ENCODE measurements at places on chromosomes 5 and 9.

DNA sequence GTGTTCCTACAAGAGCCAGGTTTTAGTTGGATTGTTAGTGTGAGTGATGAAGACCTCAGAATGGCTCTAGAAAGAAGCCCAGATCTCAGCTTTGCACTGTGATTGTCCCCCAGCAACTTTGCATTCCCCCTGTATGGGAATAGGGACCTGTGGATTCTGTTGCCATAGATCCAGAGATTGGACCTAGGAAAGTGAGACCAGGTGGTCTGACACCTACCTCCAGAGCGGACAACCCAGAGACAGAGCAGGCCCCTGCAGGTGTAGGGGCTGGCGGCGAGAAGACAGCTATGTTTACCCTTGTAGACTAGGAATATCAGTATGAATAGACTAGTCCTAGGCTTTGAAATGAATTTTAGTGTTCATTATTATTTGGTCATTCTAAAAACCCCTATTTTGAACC, 53.6 kb downstream of the IRF1 start:
- no peak for DNase-seq

DNA sequence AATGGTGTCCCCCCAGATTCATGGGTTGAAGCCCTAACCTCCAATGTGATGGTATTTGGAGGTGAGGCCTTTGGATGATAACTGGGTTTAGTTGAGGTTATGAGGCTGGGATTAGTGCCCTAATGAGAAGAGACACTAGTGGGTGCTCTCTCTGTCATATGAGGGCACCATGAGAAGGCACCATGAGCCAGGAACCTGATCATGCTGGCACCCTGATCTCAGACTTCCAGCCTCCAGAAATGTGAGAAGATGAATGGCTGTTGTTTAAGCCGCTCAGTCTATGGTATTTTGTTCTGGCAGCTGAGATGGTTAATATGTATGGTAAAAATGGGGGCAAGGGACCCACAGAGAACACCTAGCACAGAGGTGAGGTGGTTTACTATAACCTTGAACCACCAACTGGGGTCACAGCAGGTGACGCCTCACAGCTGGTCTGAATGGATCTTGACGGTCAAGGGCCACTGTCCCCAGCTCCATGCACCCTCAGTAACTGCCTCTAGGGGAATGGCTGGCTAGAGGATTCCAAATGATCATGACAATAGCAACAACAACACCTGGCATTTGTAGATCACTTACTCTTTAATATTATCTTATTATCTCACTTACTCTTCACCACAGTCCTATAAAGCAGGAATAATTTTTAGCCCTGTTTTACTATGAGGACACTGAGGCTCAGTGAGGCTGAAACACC, 57.1 kb downstream of the FOXI1 start:
- DNase-seq: no peak

DNA sequence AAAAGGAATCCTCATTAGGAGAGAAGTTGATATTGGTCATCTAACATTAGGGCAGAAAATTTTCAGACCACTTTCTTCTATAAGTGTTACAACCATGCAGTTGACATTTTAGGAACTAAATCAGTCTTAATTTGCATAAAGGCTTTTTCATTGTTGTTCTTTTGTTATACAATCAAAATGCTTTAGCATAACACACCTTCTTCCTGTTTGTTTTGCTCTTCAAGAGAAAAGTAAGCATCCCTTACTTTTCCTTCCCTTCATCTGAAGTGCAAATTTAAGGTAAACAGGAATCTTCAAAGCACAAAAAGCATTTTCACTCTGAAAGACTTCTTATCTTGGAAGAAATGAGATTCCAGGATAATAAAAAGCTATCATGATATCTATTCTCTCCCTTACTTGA, 273.6 kb downstream of the PTPRD start:
- DNase-seq: no peak

GRCh38 chr5:33806738-33807442, 84.9 kb downstream of the ADAMTS12 start:
- no peak for DNase-seq

- no peak for DNase-seq
These were observed 5.1 kb downstream of the POLR3G start for GRCh38 chr5:90479611-90480385.

GRCh38 chr5:108687595-108688200, 60.0 kb upstream of the FER start:
- no peak for DNase-seq

- peak; percentile 42 for DNase-seq
These were observed 205.3 kb downstream of the SLCO4C1 start for GRCh38 chr5:102090770-102091169.

DNA sequence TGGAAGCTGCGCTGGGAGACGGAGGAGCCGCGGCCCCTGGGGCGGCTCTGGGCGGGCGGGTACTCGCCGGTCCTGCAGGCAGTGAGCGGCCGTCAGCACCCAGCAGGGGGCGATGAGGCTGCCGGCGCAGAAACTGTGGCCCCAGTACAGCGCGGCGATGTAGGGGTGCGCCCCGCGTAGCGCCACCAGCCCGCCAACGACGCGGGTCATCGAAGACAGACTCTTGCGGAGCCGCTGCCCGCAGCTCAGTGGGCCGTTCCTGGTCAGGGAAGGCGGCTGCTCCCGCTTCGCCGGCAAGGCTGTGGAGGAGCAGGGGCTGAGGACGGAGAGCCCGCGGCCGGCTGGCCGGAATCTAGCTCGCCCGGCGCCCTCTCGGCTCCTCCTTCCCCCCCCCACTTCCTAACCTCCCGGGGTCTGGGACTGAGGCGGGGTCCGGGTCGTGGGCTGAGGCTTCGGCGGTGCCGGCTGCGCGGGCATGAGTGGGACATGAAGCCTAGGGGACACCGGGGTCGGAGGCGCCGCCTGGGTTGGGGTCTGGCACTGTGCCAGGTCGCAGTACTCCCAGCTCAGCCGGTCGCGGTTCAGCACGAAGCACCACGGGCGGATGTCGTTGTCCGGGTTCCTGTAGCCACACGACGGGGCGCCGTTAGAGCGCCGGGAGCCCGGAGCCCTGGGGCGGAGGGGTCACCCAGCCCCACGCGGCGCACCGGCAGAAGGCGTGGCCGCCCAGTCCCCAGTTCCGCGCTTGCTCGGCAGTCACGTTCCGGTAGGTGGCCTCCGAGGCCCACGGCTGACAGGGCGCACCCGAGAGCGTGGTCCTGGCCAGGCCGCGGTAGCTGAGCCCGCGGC, 3.6 kb upstream of the PFN3 start:
- DNase-seq: peak; percentile 71

- DNase-seq: no peak
These were observed 2.5 kb downstream of the SEMA5A start for GRCh38 chr5:9543311-9543920.

DNA sequence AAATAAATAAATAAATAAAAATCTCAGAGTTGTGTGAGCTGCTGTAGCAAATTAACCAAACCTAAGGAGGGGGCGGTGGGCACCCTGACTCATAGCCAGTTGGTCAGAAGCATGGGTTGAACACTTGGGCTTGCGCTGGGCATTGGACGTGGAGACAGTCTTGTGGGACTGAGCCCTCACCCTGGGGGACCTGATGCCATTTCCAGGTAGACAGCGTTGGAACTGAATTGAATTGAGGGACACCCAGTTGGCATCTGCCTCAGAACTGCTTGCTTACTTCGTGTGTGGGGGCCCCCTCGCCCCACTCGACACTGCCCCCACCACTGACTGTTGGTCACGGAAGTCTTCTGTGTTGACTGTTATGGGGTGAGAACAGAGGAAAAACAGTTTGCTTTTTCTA, 19.0 kb upstream of the TBC1D9B start:
- DNase-seq: no peak

DNA sequence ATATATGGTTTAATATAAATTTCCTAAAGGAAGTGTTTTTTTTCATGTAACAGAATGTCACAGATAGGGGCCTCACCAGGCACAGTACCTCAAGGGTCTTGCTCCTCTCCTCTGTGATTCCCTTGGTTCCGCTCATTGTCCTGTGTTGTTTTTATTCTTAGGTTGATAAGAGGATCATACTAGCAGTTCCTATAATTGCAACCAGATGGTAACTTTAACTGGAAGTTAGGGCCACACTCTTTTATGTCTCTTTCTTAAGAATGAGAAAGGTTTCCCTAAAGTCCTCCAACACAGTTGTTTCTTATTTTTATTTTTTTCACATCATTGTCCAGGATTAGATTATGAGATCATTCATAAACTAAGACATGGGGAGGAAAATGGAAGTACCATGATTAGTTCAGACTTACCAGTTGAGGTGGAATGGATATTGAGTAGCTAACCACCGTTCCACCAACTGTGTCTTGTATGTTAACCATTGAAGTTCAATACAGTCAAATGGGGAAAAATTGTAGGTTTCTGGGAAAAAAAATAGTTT, 41.1 kb downstream of the FAM174A start:
- no peak for DNase-seq

DNA sequence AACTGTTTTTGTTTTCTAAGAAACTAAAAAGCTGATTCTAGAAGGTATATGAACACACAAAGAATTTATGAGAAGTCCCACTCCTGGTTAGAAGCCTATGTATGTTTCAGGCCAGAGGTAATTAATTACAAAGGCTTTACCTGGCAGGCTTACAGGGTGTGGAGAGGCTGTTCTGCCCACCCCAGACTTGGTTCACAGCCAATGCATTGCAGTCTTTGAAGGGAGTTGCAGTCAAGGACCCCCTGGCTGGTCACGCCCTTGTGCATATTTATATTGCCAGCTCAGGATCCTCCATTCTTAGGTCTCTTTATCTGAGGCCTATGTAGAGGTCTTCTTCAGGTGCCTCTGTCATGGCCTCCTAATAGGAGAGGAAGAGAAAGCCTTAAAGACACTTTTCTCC, 13.6 kb upstream of the PRSS3 start:
- no peak for DNase-seq

- DNase-seq: no peak
These were observed 18.1 kb downstream of the IRF1 start for GRCh38 chr5:132472431-132472830.

DNA sequence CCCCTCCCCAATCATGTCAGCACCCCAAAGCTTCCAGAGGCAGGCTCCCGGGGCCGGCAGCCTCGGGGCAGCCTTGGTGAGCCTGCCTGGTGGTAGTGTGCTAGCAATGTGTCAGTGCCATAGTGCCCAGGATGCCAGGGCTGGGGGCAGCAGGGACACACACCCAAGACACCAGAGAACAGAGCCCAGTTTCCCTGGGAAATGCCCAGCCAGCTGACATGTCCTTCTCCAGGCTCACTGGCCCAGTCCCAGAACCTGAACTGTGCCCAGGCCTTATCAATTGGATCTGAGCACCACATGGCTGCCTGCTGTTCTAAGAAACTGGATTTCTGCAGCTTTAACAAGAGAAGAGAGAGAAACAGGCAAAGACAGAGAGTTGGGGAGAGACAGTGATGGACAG, 74.9 kb upstream of the LRRTM2 start:
- no peak for DNase-seq

DNA sequence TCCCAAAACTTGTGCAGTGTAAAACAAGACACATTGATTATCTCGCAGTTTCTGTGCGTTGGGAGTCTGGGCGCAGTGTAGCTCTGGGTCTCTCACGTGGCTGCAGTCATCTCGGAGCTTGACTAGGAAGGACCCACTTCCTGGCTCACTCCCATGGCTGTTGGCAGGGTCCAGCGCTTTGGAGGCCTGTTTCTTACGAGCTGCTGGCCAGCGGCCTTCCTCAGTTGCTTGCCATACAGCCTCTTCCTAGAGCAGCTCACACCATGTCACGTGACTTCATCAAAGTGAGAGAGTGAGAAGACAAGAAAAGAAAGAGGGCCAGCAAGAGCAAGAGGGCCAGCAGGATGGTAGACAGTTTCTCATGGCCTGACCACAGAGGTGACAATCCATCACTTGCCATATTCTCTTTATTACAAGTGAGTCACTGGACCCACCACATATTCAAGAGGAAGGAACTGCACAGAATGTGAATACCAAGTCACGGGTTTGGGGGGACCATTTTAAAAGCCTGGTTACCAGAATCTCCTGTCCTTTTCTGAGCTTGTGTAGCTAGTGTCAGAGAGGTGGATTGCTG, 36.2 kb downstream of the MCCC2 start:
- DNase-seq: no peak

GRCh38 chr5:68698025-68698940, 395.5 kb upstream of the SLC30A5 start:
- DNase-seq: no peak

GRCh38 chr9:104923289-104923688, 4.7 kb downstream of the ABCA1 start:
- no peak for DNase-seq

DNA sequence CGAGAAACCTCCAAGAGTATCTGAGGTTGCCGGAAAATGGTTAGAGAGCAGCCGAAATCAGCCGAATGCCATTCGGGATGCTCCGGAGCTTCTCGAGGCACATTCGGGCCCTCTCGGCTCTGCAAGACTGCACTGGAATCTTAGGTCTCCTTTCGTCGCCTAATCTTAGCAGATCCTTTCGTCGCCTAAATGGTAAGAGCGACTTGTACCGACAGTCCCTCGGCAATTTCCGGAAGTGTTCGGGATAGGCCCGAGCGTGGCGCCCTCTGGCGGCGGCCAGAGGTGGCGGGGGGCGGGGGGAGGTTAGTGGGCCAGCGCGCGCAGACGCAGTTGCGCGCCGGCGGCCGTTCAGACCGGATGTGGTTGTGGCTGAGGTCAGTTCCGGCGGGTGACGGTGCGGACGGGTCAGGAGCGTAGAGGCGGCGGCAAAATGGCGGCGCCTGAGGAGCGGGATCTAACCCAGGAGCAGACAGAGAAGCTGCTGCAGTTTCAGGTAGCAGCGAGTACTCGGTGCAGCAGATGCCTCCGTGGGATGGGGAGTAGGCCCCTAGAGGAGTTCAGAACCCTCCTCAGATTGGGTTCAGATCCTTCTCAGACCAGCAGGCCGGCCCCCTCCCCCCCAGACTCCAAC, at the start of gene FAF2:
TSS of gene FAF2 (plus strand) at position 408 of the 631 bp plus-strand sequence. CDS start at position 431, 23 bp downstream.
- DNase-seq: peak; percentile 95

DNA sequence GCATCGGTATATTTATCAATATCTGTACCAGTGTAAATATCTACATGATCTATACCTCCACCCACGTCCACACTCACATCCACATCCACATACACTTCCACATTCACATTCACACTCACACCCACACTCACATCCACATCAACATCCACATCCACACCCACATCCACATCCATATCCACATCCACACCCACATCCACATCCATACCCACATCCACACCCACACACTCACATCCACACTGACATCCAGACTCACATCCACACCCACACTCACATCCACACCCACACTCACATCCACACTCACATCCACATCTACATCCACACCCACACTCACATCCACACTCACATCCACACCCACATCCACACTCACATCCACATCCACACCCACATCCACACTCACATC, 189.2 kb downstream of the IRX1 start:
- no peak for DNase-seq

DNA sequence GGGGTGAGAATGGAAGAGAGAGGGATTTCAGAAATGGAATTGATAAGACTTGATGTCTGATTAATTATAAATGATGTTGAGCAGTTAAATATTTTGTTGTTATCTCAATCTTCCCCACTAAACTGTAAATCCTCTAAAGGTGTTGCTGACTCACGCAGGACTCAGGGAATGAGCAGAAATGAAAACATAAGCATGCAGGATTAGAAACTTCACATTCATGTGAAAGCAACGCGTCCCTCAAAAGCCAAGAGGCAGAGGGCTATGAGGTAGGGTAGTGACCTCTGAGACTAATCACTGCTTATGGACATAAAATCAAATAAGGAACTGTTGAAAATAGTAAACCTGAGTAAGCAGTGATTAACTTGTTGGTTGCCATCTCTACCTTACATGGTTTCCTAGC, 21.1 kb downstream of the ADAMTSL1 start:
- no peak for DNase-seq

GRCh38 chr9:133476036-133476931, 2.6 kb downstream of the SLC2A6 start:
- no peak for DNase-seq

- DNase-seq: no peak
These were observed 14.4 kb downstream of the POLK start for GRCh38 chr5:75526070-75526469.
